ENCODE measurements at places on chromosomes 16 and 17. TPM values are rescaled to one million over a fixed set of nuclear protein-coding genes. Genes with fewer than 3 reads are reported as not detected.

- DNase-seq = no peak
Observed at GRCh38 chr17:62671553-62671952, 44.1 kb downstream of the MRC2 start.

DNA sequence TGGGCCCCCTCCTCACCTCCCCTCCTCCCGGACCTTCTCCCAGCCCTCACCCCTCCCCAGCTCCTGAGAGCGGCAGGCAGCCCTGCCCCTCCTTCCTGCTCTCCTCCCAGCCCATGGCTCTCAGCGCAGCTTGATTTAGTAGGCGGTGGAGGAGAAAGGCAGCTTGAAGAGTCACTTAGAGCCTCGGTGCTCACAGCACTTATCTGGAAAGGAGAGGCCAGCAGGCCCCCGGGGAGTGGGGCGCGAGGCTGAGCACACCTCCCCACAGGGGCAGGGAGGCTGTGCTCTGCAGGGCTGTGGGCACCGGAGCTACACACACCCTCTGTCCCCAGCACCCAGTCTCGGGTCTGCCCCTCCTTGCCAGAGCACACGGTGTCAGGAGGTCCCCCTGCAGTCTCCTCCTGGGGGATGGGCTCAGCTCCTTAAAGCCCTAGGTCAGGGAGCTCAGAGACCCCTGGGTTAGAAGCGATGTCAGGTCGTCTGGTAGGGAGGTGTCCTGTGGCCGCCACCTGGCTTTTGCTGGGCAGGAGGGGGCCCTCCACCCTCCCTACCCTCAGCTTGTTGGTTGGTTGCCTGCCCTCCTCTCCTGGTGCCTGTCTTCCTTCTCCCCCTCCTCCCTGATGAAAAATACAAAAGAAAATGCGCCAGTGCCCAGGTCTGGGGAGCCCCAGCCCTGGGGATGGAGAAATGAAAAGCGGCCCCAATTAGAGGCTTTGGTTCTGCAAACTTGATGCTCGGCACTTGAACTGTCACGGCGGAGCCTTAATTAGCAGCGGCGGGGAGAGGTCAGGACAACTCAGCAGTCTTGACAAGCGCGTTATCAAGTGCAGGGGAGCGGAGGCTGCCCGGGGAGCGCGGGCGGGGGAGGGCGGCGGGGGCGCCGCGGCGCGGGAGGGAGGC, 151.1 kb upstream of the GSE1 start:
- DNase-seq = peak; percentile 61

KRTAP9-8 gene
- polyA plus RNA-seq = not detected

DNA sequence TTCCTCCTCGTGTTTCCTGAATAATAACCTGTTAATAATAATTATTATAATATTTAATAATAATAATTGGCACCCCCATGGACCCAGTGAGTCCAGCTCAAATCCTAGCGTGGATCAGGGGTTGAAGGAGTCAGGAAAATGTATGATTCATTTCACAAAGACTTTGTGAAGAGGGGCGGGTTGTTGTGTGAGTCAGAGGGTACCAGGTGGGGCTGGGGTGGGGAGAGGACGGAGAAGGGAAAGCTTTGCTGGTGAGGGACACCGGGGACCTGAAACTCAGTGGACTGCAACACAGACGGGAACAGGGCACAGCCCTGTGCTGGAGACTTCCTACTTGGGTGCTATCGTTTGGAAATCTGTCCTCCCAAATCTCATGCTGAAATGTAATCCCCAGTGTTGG, 3.1 kb upstream of the ADORA2B start:
- DNase-seq = no peak

DNA sequence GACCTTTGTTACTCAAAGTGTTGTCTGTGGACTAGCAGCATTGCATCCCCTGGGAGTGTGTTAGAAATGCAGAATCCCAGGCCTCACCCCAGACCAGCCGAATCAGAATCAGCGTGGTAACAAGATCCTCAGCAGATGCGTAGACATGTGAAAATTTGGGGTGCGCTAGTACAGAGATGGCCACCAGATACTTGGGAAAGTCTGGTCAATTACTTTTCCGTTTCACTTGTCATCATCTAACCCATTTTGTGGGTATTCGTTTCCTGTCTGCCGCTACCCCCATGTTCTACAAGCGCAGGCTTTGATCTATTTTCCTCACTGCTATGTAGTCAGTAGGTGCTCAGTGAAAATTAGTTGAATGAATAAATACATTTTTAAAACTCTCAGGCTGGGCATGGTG, 33.1 kb upstream of the HERPUD1 start:
- DNase-seq = no peak

Measured in left lung (tissue), 14 donors.